ENCODE measurements at places on chromosomes 7 and 10.

- no peak for DNase-seq
Measured at GRCh38 chr10:4688601-4689000, 137.4 kb upstream of the AKR1E2 start.

- DNase-seq = no peak
Measured at GRCh38 chr7:143314127-143314526, 1.8 kb upstream of the CLCN1 start.

DNA sequence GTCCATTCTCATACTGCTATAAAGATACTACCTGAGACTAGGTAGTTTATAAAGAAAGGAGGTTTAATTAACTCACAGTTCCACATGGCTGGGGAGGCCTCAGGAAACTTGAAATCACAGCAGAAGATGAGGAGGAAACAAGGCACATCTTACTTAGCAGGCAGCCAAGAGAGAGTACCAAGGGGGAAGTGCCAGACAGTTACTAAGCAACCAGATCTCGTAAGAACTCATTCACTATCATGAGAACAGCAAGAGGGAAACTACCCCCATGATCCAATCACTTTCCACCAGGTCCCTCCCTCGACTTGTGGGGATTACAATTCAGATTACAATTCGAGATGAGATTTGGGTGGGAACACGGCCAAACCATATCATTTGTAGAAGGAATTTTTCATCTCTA, 36.3 kb downstream of the NHLRC2 start:
- no peak for DNase-seq

GRCh38 chr10:761376-761775, 71.9 kb upstream of the DIP2C start:
- no peak for DNase-seq

- no peak for DNase-seq
Measured at GRCh38 chr7:107165341-107165740, 3.5 kb upstream of the HBP1 start.

- DNase-seq = no peak
Measured at GRCh38 chr10:132196178-132197113, 9.7 kb downstream of the DPYSL4 start.

DNA sequence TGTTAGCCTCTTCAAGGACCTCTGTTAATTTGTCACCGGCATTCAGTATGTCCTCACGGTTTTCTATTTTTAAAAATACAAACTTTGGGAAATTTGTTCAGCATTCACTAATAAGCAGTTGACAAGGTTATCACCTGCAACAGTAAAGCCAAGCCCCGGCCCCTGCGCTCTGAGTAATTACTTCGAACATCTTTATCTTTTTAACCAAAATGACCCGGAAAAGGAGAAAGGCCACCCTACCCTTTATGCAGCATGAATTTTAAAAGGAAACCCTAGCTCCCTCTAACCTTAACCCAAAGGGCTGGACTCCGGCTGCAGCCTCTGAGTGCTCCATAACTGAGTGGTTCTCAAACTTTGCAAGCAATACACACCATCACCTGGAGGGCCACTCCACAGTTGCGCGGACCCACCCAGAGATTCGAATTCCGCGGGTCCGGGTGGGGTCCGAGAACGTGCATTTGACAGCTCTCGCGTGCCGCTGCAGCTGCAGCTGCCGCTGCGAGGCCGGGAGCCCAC, 940 bp downstream of the NSMCE4A start:
- DNase-seq = no peak

DNA sequence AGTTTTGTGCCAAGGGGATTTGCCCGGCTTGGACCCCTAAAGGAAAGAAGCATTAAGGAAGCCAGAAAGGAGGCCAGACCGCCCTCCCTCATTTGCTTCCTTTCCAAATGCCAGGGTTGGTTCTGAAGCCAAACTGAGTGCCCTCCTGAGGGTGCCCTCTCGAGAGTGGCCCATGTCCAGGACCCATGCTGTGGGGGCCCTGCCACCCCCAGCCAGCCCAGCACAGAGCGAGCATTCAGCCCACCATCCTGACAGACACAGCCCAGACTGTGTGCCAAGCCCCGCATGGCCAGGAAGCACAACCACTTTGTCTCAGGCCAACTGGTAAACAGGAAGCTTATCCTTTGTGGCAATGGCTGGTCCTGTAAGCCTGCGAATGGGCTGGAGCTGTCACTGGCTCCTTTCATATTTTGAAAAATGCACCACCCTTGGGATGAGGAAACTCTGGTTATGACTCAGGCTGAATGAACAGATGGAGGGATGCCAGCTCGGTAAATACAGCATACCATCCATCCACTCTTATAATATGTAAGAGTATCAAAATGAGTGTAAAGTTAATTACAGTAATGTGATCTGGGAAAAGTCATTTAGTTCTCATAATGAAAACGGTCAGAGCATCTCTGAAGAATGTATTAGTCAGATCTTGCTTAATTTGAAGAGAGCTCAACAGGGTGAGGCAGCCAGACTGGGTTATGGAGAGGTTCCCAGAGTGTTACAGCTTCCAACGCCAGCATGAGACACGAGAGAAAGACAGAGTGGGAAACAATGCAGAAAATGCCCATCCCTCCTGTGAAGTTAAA, 65.0 kb downstream of the STK17A start:
- DNase-seq = peak; percentile 94

DNA sequence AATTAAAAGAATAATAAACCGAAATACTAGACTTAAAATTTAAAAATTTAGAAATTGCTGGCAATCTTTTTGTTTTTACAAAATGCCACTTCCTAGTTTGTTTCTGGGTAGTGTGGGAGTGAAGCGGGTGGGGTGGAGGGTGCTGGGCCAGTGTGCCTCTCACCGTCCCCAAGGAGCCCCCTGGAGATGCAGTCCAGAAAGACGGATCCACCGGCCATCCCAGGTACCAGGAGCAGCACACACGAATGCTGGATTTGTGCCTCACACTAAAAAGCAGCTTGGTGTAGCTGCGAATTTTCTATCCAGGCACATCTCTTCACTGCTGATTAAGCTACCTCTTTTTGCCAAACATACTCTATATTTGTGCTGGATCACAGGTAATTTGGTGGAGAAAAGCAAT, 618.1 kb downstream of the DNAJB6 start:
- DNase-seq = no peak

DNA sequence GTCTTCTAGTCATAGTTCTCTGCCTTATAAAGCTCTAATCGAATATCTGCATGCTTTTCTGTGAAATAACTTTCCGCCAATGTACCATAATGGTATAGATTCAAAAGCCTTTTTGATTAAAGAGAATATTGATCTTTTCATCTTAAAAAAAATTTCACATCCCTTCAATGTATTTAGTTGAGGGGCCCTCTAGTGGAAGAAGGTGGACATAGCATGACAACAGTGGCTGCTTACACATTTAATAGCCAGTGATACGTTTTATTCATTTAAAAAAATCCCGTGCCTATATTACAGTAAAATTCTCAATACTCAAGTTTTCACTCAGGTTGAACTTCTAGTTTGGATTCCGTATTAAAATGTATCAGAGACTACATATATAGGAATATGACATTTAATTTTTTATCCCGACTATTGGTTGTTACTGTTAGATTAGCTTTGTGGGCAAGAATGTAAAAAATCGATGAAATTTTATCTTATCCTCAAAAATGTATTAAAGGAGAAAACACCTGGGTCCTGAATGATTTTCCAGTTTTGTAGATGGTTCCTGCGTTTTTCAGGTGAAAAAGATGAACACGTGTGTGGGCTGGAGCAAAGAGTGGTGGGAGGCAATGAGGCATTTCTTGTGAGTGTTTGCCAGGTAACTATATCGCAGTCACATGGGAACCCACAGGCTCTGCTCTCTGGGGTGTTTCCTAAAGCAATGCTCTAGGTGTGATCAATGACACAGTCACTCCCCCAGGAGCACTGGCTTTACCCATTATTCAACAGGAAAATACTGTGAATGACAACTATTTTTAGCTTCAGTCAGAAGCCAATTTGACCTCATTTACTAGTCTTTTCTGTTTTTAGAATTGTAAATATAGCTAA, 24.1 kb upstream of the PNLIP start:
- DNase-seq = peak; percentile 8

DNA sequence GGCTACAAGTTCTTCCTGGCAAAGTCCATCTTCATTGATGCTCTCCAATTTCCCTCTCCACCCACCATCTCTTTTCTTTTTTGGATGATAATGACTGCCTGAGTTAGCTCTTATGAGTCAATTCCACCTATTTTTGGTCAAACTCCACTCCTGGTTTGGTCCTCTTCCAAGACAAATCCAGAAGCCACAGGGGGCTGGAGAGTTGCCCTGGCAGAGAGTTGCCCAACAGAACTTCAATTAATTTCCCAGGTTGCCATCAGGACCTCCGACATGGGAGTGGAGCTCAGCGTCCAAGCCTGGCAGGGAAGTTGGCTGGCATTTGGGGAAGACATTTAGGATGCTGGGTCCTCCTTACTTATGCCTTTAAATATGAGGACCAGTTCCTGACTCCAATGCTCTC, 29.2 kb upstream of the KCNMA1 start:
- DNase-seq = no peak

- DNase-seq = no peak
Measured at GRCh38 chr7:30157204-30157603, 22.4 kb downstream of the MTURN start.

GRCh38 chr10:79196470-79197461, 128.0 kb downstream of the ZMIZ1 start:
- DNase-seq = no peak

DNA sequence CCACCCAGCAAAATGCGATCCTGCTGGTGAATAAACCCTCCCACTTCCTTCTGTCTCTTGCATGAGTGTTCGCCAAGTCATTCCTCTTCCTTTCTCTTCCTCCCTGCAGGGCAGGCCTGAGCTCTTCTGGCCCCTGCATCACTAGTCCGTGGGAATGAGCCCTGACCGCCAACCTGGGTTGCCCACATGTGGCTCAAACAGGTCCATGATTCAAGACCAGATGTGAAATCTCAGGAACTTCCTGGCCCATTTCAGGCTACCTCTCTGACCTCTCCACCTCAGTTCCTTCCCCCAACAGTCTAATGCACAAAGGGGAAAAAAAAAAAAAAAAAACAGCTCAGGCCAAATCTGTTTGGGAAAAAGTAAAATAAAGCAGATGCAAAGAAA, 5.4 kb upstream of the YWHAG start:
- no peak for DNase-seq

DNA sequence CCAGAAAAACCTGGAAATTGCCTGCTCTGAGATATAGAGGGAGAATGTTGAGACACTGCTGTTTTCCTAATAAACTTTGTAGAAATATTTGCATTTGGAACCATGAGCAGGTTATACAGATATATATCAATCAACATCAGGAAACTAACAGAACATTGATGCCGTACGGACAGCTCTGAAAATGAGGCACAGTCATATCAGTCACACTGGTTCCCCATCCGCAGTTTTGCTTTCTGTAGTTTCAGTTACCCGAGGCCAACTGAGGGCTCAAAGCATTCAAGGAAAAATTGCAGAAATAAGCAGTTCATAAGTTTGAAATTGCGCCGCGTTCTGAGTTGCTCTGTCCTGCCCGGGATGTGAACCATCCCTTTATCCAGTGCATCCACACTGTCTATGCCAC, 137.9 kb downstream of the KLF6 start:
- DNase-seq = no peak

DNA sequence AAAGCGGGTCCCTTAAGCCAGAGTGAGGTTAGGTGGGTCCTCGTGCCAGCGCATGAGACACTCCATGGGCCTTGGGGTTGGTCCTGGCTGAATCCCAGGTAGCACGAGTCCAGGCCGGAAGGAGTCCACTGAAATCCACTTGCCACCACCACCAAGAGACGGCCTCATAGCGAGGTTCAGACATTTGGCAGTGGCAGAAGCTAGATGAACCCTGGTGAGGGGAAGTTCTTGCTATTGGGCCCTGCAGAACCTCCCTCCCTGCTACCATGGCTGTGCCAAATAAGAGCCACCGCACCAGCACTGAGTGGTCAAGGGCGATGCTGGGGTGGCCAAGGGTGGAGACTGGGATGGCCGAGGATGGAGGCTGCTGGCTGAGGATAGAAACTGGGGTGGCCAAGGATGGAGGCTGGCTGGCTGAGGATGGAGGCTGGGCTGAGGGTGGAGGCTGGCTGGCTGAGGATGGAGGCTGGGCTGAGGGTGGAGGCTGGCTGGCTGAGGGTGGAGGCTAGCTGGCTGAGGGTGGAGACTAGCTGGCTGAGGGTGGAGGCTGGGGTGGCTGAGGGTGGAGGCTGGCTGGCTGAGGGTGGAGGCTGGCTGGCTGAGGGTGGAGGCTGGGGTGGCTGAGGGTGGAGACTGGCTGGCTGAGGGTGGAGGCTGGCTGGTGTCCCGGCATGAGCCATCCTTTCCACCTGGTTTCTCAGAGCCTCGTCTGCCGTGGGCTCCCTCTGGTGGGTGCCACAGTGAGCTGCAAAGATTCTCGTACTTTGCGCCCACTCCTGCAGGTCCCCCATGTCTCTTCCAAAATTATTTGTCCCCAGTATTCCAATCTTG, 88.2 kb downstream of the ELFN1 start:
- no peak for DNase-seq

GRCh38 chr10:6202098-6202683, 541 bp upstream of the PFKFB3 start:
- DNase-seq = no peak

- peak; percentile 14 for DNase-seq
Measured at GRCh38 chr7:158431941-158432347, 155.7 kb downstream of the PTPRN2 start.

DNA sequence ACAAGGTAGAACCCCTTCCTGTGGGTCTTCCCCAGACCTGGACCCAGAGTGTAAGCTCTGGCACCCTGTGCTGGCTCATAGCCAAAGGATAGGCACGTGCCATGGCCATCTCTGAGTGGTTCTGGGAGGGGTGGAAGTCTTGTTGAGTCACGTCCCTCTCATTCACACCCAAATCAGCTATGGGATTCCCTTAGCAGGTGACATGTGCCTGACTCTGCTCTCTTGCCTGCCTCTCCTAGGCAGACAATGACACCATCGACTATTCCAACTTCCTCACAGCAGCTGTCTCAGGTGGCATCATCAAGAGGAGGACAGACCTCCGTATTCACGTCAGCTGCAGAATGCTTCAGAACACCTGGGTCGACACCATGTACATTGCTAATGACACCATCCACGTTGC, 59.8 kb downstream of the C10orf120 start:
- no peak for DNase-seq

DNA sequence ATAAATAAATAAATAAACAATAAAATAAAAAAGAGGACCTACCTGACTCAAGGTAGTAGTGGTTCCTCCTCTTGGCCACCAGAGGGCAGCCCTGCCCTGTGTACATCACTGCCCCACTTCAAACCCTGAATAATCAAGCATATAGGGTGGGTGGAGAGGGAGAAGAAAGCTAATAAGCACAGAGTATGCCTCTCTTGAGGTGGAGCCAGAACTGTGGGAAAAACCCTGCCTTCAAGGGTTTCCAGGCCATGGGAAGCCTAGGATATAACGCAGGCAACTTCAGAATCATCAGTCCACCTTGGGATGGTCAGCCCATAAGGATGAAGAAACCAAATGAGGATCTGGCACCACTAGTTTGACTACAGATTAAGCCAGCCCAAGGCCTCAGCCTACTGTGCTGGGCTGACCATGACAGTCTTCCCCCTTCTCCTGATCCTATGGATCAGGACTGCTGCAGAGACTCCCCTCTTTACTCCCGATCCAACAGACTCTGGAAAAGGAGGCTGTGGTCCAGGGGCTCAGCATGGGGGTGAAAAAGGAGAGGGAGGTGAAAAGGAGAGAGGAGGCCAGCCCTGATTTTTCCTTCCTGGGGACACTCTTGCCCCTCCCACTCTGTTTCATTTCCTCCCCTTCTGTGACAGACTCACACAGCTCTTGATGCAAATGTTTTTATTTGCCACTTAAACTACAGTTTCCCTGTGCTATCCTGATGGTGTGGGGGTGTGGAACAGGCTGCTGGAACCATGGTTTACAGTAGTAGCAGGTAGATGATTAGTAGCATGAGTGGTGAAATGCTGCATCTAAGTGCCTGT, 10.1 kb downstream of the AVPI1 start:
- DNase-seq = no peak
